ENCODE measurements at places on chromosomes 5 and 9. TPM values are rescaled to one million over a fixed set of nuclear protein-coding genes. Genes with fewer than 3 reads are reported as not detected.

Gene CCDC180
- 4.0 TPM for total RNA-seq

Gene ZDHHC12
- 66.2 TPM for total RNA-seq

Gene SMAD5
- 65.6 TPM for total RNA-seq

Gene BASP1
- total RNA-seq: 40.3 TPM

Gene IL7R
- 34.0 TPM for total RNA-seq

Gene SHROOM1
- 96.1 TPM for total RNA-seq

Gene MYORG
- total RNA-seq: 94.5 TPM

Gene FCN1
- 2.0 TPM for total RNA-seq

Gene FIBCD1
- 6.0 TPM for total RNA-seq

Gene PLPPR1
- total RNA-seq: 0.29 TPM

Gene CENPK
- total RNA-seq: 2.2 TPM

Gene BTNL8
- 47.3 TPM for total RNA-seq

Gene FAT2
- total RNA-seq: 0.03 TPM

Gene PCDH12
- 3.6 TPM for total RNA-seq

Measured in mucosa of gallbladder (tissue), 1 donor.